SJSA1 (cell line): ENCODE measurements at places on chromosomes 3 and 15. TPM values are rescaled to one million over a fixed set of nuclear protein-coding genes. Genes with fewer than 3 reads are reported as not detected.

DNA sequence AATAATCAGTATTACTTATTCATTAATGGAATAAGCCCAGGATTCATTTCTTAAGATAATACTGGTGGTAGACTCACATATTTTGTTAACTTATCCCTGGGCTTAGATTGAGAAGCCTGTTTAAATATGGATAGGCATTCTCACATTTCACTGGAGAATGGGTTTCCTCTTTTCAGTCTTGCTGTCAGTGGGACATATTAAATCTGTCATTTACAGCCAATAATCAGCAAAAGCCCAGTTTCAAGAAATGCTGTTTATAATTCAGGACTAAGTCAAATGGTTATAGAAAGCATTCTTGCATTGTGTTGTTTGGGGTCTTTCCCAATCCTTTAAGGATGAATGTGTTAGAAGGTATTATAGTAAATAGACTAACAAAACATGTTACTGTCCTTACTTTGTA, 143.7 kb upstream of the NAALADL2 start:
- no peak for DNase-seq

DNA sequence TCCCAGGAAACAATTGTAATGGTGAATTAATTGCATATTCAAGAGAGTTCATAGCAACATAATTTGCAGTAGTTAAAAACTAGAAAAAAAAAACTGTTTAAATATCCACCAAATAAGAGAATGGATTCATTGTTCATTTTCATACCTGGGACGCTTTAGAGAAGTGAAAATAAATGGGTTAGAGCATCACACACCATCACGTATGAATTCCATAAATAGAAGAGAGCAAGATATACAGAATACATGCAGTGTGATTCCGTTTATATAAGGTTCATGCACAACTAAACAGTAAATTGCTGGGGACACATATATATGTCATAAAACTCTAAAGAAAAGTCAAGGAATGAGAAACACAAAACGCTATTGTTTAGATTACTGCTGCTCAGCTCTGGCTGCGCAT, 577.0 kb upstream of the KCNMB2 start:
- DNase-seq = no peak

DNA sequence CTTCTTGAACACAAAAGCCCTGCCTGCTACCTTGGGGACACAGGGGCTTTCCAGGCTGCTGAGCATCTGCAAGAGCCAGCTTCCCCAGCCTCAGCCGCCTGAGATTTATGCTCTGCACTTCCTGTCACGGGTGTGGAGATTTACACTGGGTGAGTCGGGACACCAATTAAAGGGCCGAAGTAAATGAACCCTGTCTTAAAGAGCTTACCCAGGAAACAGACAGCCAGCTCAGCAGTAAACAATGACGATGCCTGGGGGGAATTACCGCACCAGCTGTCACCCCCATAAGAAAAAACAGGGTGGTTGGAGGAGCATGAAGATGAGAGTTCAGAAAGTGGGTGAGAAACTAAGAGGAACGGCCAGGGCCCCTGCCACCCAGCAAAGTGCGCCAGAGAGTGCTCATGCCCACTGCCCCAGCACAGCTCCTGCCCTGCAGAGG, 37.5 kb upstream of the IQSEC1 start:
- DNase-seq = no peak

- no peak for DNase-seq
Measured at GRCh38 chr3:139327861-139328260, 16.0 kb upstream of the MRPS22 start.

Gene CAMK1
- 10.0 and 11.8 TPM in 2 replicates for total RNA-seq

DNA sequence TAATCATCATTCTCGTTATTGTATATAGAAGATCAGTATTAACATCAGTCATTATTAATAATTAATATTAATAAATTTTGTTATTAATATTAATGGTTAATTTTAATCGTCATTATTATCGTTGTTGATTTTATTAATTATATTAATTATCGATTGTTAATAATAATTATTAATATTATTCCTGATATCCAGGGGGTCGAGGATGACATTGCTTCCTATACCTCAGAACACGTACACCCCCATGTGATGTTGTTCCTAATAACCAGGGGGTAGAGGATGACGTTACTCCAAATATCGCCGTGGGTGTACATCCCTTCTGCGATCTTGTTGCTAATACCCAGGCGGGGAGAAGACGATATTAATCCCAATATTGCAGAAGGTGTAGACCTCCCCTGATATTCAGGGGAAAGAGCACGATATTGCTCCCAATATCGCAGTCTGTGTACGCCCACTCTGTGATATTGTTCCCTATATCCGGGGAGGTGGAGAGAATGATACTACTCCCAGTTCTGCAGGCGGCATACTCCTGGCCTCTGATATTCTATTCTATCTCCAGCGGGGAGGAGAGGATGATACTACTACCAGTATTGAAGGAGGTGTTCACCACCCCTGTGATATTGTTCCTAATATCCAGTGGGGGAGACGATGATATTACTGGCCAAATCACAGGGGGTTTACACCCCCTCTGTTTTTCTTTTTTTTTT, 22.3 kb upstream of the BMF start:
- DNase-seq = peak; percentile 30

GRCh38 chr15:42199126-42199525, 9.0 kb downstream of the VPS39 start:
- DNase-seq = no peak

GRCh38 chr15:92095693-92096092, 242.2 kb downstream of the SLCO3A1 start:
- no peak for DNase-seq

Gene IL20RB
- 3.2 and 3.6 TPM in 2 replicates for total RNA-seq

GRCh38 chr3:168097381-168097780, 1.7 kb upstream of the GOLIM4 start:
- no peak for DNase-seq

DNA sequence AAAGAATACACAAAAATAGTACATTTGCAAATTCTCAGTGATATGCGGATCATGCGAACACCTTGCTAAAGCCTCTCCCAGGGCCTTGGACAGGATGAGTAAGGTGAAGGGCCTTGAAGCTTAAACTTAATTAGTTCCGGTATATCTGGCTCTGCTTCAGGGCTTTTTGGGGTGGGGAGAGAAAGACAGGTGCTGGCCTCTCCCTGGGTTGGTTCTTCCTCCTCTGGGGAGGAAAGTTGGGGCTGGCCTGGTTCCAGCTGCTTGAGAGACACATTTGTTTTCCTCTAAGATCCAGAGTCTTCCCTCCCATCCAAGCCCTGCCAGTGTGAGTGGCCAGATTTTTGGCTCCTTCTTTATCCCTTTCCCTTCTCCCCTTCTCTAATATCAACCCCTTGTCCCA, 64.7 kb upstream of the EPHB3 start:
- no peak for DNase-seq

- DNase-seq = no peak
Measured at GRCh38 chr15:36826948-36827347, 247.5 kb downstream of the CDIN1 start.

Gene KIF15
- total RNA-seq = 26.1 and 28.9 TPM in 2 replicates

Gene LSAMP
- total RNA-seq = not detected in 2 replicates

- peak; percentile 15 for DNase-seq
Measured at GRCh38 chr3:159919873-159920272, 68.8 kb upstream of the IL12A start.

Gene GALNT15
- 1.3 and 2.1 TPM in 2 replicates for total RNA-seq

Gene ECT2
- total RNA-seq = 84.6 and 97.0 TPM in 2 replicates

Gene OR5K2
- not detected in 2 replicates for total RNA-seq

- DNase-seq = no peak
Measured at GRCh38 chr3:194401868-194402329, 2.8 kb upstream of the GP5 start.

Gene EOGT
- 23.3 and 43.0 TPM in 2 replicates for total RNA-seq

DNA sequence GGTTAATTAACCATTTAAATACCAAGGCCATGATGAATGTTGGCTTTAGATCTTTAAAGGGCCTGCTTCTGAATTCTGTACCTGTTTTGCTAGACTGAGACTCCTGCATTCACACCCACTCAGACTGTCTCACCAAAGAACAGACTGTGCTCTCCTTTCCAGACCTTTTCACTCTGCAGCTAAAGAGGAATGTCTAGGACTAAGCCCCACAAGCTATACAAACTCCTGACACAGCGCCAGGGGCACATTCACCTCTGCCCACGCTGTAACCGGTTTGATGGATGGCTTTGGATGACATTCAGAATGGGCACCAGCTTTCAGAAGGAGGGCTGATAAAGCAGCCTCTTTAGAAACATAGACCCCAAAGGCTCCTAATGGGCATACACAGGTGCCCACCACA, 200.1 kb downstream of the KCNMB2 start:
- no peak for DNase-seq

GRCh38 chr3:179046497-179047353, 24.9 kb downstream of the ZMAT3 start:
- no peak for DNase-seq

Gene GABRR3
- not detected in 2 replicates for total RNA-seq

Gene DGKG
- total RNA-seq = 0.97 TPM in 1 of 2 replicates, not detected in the other

- DNase-seq = no peak
Measured at GRCh38 chr3:42019953-42020260, 58.0 kb upstream of the ULK4 start.

Gene TMCO5A
- total RNA-seq = not detected in 2 replicates

GRCh38 chr3:174767853-174768382, 91.2 kb upstream of the NAALADL2 start:
- no peak for DNase-seq

DNA sequence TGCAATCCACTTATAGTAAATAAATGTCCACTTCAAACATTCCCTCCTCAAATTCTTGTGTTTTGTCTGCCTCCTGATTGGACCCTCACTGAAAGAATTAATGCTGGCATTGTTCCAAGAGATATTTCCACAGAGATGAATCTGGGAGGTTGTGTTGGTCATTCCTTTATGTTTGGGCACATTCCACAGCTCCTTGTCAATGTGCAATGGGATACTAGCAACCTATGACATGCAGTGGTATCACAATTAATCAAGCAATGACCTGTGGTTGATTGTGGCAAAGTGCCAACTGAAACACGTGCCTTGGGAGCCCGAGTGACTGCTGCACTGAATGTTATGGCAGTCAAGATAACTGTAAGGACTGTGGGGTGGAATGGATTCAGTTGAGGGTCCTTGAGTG, 55.0 kb upstream of the SNRPN start:
- DNase-seq = no peak

Gene CHRD
- 0.26 TPM in 1 of 2 replicates, not detected in the other for total RNA-seq

GRCh38 chr15:59274126-59274970, 67.7 kb downstream of the LDHAL6B start:
- no peak for DNase-seq

DNA sequence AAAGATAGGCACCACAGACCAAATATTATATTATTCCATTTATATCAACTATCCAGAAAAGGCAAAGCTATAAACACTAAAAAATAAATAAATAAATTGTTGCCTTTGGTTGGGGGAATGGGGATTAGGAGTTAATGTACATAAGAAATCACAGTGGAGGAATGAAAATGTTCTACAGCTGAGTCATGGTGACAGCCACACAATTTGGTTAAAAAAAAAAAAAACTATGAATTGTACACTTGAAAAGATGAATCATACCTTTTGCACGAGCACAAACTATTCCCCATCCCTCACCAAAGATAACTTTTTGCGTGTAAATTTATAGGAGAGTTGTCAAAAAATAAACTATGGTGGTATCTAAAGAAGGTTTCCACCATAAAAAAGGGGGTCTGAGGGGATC, 103.2 kb downstream of the TBC1D5 start:
- DNase-seq = no peak

DNA sequence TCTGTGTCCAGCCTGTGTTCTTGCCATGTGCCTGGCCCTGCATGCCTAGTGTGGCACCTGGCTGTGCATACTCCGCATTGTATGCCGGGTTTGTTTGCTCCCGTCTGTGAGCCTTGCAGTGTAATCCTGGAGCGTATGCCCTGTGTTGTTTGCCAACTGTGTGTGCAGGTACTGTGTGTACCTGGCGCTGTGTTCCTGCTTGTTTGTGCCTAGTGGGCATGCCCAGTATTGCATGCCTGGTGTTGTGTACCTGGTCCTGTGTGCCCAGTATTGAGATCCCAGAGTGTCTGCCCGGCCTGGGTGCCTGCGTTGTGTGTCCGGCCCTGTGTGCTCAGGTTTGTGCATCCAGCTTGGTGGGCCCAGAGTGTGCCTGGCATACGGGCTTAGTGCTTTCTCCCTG, 54.5 kb upstream of the CHRNA7 start:
- DNase-seq = no peak

DNA sequence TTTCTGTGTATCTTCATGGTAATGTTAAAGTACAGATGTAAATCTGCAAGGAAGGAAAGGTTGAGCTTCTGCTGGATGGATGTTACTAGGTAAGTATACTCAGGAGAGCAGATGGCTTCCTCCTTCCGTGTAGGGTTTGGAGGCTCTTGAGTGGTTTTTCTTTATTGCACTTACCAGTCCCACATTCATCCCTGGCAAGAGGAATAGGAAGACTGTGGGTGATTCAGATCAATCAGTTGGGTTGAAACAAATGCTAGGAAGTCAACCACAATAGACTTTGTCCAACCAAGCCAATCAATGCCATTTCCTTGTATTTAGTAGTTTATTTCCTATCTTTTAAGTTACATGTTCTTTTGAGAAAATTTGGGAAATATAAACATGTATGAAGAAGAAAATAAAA, 26.6 kb downstream of the MYZAP start:
- no peak for DNase-seq

GRCh38 chr3:161859865-161860450, 363.4 kb downstream of the OTOL1 start:
- no peak for DNase-seq

Gene PGBD4
- 1.5 and 2.5 TPM in 2 replicates for total RNA-seq

Gene POMGNT2
- total RNA-seq = 0.78 and 4.6 TPM in 2 replicates

Gene SLC28A1
- not detected in 2 replicates for total RNA-seq

DNA sequence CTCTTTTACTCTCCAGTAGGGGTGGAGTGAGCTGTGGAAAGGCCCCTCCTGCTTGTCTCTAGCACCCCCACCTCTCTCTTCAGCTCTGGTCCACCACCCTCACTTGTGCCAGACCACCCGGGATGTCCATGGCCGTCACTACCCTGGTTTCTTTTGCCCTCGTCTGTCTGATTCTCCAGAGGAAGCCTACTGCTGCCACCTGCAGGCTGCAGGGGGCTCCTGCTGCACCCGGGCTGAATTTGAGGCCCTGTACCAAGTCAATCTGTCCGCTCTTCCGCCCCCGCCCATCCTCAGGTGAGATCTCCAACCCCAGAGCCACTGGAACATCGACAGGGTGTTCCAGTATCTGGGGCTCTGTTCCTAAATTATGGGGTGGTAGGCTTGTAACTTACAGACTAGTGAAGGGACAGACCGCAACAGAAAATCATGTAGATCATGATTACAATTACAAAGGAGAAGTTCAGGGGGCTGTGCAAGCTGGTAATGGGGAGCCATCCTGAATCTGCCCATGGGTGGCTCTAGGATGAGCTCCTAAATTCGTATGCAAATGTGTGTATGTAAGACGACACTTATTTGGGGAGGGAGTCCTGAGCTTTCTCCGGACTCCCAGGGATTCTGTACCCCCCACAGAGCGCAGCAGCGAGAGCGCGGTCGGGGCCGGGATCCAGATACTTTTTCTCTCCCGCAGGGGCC, 683 bp upstream of the UNC45A start:
- peak; percentile 87 for DNase-seq

- no peak for DNase-seq
Measured at GRCh38 chr3:71885006-71885405, 100.1 kb upstream of the PROK2 start.

- DNase-seq = no peak
Measured at GRCh38 chr3:72411126-72411525, 437.1 kb downstream of the SHQ1 start.

Gene GABRB3
- not detected in 2 replicates for total RNA-seq

- DNase-seq = no peak
Measured at GRCh38 chr15:58036579-58036978, 28.9 kb downstream of the ALDH1A2 start.
